ENCODE measurements at places on chromosomes 2 and 18.

DNA sequence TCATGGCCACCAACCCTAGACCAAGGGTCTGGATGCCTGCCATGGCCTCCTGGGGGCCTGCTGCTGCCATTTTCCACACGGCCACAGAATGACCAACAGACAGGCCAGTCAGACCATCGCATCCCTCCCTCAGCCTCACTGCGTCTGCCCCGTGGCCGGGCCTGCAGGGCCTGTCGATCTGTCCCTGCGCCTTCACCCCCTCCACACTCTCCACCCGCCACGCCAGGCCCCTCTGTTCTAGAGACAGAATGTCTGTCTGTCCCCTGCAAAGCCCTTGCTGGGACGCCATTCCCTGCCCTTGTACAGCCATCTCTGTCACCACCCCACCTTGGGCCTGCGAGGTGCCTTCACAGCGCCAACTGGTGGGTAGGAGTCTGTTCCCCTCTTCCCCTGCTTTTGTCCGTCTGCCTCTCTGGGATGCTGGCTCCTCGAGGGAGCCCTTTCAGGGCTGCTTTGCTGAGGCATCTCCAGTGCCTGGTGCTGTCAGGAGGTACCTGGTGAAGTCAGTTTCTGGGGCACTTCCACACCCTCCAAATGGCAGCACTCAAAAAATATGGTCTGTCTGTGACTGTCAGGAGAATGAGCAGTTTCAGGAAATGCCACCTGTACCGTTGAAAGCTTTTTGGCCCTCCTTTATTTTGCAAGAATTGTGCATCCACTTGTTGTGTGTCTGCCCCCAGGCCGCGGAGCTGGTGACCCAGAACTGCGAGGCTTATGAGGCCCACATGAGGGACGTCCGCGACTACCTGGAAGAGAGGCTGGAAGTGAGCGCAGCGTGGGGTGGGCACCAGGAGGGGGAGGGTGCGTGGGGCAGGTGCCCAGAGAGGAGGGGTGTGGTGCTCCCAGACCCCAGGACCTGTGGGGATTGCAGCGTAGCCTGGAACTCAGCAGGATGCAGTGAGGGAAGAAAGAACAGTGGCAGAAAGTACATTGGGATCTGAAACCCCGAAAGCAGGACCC lies 6.7 kb upstream of the ESPNL start:
- no peak for DNase-seq

DNA sequence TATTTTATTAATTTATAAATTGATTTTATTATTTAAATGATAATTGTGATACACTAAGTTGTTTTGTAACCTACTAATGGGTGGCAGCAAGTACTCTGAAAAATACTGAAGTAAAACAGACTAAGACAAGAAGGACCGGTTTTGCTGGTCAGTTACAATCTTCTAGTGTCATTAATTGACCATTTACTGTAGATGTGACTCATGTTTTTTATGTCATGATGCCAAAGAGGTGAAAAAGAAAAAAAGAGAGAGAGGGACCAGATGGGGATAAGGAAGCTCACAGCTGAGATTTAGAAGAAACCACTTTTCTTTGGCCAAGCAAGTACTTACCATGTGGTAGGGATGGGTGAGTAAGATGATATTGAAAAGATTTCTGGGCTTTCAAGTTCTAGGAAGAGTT lies 955.8 kb upstream of the LRRTM1 start:
- DNase-seq: no peak

- DNase-seq: no peak
Measured at GRCh38 chr2:132429941-132430573, 13.5 kb downstream of the GPR39 start.

DNA sequence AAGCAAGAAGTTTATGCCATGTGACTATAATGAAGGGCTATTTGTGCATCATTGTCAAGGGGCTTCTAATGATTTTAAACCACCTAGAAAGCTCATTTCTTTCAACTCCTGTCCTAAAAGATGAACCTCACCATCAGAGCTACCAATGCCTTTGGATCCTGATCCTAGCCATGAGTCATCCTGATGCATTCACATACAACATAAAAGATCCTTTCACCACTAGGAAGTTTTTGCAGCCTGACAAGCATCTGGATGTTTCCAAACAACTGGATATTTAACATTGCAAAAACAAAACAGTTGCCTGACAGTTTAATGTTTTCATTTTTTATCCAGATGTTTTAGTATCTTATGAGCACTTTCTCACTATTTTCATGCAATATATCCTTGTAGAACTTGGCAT lies 425.3 kb downstream of the MBD2 start:
- no peak for DNase-seq

- DNase-seq: no peak
Measured at GRCh38 chr2:160363055-160363454, 130.6 kb downstream of the RBMS1 start.

All from left renal cortex interstitium (tissue), 4 donors.